ENCODE measurements at places on chromosomes 1 and 21. TPM values are rescaled to one million over a fixed set of nuclear protein-coding genes. Genes with fewer than 3 reads are reported as not detected.

GRCh38 chr1:64525116-64525686 is 55.3 kb downstream of the CACHD1 start:
- no peak for DNase-seq

- DNase-seq: no peak
Measured at GRCh38 chr1:241118049-241118448, 239.0 kb downstream of the RGS7 start.

GRCh38 chr1:101008229-101008834 is 17.3 kb downstream of the DPH5 start:
- DNase-seq: no peak

Gene SDCCAG8
- 49.0 TPM for total RNA-seq

- DNase-seq: no peak
Measured at GRCh38 chr1:166062421-166063070, 104.3 kb downstream of the FAM78B start.

DNA sequence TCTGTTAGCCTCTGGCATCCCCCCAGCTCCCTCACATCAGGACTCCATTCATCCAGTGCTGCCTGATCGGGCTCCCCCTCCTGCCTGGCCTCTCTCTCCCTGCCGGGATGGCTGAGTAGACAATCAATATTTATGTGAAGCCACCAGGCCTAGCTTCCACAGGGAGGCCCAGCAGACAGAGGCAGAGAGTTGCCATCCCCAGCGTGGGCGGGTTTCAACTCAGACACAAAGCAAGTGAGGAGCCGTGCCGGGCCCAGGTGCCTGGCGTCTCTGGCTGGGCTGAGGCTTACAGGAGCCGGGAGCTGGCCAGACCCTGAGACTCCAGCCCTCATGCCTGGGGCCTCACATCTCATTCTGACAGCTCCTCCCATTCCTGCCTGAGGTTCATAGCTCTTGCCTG is 34.5 kb upstream of the ATP2B4 start:
- peak; percentile 22 for DNase-seq

GRCh38 chr1:78044796-78045562 is 787 bp upstream of the GIPC2 start:
- peak; percentile 50 for DNase-seq
